ENCODE measurements at places on chromosomes 1 and 21.

- no peak for DNase-seq
Observed at GRCh38 chr1:153367090-153367489, 8.3 kb downstream of the S100A12 start.

- DNase-seq: no peak
Observed at GRCh38 chr1:198841477-198841876, 202.6 kb downstream of the PTPRC start.

GRCh38 chr1:239368436-239369109, 17.8 kb upstream of the CHRM3 start:
- DNase-seq: no peak

GRCh38 chr1:16498573-16499413, 15.3 kb downstream of the RNU1-1 start:
- peak; percentile 94 for DNase-seq

DNA sequence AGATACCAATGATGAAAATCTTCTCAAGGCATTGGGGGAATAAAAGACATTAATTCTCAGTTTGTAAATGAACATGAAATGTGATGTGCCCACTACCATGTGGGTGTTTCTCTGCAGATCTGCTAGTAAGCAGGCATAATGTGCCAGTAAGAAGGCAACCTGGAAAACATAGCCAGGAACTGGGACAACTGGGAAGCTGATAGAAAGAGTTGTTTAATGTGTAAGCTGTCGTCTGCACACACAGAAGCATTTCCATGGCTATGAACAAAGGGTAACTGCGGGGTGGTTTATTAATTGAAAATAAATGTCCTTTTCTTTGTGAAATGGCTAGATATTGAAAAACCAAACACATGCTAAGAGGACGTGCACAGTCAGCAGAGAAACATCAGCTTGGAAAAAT, 52.0 kb downstream of the ZC3H11B start:
- no peak for DNase-seq

- peak; percentile 30 for DNase-seq
Observed at GRCh38 chr1:112359961-112360767, 35.9 kb upstream of the CTTNBP2NL start.

DNA sequence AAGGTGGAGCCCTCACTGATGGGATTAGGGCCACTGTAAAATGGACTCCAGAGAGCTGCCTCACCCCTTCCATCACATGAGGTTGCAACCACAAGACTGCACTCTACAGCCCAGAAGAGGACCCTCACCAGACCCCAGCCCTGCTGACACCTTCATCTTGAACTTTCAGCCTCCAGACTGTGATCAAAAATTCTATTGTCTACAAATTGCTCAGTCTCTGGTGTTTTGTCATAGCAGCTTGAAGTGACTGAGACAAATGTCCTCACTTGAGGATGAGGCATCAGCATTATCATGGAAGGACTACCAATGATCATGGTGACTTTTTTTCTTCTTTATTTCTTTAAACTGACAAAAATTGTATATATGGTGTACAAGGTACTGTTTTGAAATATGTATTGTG, 26.7 kb upstream of the TRIM17 start:
- no peak for DNase-seq

GRCh38 chr1:178954937-178955336, 70.8 kb upstream of the FAM20B start:
- DNase-seq: no peak

DNA sequence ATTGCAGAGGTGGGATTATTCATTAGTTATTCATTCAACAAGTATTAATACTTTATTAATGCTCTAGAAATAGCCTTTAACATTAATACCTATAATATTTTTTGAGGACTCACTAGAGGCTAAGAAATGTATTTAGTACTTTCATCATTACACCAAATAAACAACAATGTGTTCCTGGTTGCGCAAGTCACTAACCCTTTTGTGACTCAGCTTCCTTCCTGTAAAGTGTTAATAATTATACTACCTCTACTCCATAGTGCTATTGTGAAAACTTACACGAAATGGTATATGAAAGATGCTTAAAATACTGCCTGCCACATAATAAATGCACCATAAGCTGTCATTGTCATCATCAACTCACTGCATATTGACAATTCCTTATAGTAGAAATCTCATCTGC, 431.0 kb downstream of the DPYD start:
- DNase-seq: no peak

DNA sequence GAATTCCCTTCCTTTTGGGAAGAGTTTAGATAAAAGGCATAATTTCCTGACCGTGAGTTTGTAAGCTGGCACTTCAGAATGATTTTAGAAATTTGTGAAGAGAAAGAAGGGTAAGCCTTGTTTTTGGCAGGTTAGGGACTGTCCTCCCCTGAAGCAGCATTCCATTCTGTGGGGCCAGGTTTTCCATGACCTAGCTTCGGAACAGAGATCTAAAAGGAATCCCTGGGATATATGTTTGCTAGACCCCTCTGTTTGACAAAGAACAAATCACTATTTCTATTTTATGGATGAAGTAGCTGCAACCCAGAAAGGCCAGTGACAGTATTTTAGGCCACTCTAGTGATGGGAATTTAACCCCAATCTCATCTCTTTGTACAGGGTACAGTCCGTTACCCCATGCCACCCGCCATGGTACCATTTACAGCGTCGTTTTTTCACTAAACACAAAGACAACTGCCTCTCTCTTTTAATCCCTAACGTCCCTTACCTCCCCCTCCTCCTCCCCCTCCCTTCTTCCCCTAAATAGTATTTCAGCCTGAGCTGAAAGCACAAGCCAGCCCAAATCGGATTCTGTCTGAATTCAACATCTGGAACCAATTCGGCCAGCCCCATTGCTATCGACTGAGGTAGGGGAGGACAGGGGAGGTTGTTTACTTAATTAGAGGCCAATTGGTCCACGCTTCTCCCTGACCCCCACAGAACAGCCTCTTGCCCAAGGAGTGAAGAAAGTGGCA, 23.4 kb upstream of the IKBKE start:
- no peak for DNase-seq

DNA sequence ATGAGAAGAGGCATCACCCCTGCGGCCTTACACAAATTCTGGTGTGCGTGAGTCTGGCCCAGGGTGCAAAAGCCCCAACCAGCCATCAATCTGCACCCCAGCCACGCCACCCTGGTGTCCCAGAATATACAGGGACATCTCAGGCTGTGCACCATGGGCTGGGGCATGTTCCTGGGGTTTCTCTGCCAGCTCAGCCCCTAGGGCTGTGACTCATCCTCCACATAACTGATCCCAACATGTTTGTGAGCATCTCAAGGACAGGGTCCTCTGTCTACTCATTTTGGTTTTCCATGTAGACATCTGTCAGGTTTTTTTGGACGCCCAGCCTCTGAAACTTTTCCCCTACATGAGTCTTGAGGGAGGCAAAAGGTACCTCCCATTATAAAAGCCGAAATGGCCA, 511 bp downstream of the ZNF683 start:
- no peak for DNase-seq

GRCh38 chr1:214318356-214318755, 37.4 kb downstream of the SMYD2 start:
- no peak for DNase-seq

GRCh38 chr1:212157252-212157651, 121.7 kb downstream of the DTL start:
- no peak for DNase-seq

GRCh38 chr1:168920456-168921094, 185.9 kb upstream of the ATP1B1 start:
- DNase-seq: peak; percentile 94

DNA sequence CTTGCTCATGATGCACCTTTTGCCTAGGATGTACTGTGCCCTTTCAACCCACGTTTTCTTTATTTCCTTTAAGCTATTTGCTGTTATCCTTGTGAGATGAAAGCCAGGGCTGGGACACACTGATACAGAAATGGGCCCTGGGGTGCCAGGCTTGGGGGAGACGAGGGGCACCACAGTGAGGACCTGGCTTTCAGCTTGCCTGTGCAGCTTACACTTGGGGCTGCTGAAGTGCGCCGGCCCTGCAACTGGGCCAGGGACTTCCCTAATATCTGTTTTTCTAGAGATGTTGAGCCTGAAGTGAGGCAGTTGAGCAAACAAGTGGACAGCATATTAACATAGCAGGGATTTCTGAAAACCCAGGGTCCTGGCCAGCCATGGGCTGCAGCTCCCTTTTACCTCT, 42.5 kb upstream of the SLC19A1 start:
- no peak for DNase-seq

DNA sequence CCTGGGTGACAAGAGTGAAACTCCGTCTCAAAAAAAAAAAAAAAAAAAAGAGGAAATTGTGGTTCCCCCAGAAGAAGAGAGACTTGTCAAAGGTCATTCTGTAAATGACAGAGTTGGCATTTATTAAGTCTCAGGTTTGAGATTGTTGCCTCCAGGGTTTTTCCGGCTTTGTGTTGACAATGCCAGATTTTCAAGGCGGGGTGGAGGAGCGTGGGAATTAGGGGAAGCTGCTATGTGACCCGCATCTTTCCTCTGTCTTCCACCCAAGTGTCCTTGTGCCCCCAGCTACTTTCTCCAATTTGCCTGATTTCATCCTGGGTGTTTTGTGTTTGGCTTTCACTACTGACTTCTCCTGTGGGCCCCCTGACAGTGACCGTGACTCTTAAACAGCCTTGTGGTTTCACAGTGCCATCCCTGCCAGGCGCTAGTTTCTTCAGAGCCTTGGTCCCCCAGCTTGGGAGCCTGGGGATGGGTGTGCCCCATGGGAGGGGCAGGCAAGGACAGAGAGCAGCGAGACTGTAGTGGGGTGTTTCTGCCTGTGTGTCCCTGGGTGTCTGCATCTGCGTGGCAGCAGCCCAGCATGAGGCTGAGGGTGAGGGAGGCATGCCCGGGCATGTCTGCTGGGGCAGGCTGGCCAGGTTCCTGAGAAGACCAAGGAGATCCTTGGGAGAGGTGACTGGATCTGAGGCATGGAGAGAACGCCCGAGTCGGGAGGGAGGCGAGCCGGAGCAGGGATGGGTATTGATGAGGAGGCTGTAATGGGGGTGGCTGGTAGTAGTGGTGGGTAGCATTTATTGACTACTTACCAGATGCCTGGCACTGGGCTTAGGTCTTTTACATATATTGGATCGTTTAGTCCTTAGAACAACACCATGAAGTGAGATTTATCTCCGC, 46.3 kb downstream of the IER5 start:
- no peak for DNase-seq

- no peak for DNase-seq
Observed at GRCh38 chr1:15314328-15315281, 67.6 kb downstream of the FHAD1 start.

DNA sequence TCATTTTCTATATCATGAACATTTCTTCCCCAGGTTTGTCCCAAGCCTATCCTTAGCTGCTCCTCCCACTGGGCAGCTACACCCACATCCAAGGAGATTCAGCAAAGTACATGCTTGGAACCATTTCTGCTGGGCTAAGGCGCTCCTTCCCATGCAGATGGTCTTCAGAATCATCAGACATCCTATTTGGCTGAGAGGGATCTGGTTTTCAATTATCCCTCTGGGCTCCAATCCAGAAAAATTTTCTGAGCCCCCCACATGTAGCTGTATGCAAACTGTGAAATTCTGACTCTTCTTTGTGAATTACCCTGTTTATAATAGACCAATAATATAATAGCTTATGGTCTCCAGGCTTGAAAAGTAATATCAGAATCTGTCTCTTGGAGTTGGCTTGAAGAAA, 99.2 kb downstream of the LAMC2 start:
- DNase-seq: no peak

DNA sequence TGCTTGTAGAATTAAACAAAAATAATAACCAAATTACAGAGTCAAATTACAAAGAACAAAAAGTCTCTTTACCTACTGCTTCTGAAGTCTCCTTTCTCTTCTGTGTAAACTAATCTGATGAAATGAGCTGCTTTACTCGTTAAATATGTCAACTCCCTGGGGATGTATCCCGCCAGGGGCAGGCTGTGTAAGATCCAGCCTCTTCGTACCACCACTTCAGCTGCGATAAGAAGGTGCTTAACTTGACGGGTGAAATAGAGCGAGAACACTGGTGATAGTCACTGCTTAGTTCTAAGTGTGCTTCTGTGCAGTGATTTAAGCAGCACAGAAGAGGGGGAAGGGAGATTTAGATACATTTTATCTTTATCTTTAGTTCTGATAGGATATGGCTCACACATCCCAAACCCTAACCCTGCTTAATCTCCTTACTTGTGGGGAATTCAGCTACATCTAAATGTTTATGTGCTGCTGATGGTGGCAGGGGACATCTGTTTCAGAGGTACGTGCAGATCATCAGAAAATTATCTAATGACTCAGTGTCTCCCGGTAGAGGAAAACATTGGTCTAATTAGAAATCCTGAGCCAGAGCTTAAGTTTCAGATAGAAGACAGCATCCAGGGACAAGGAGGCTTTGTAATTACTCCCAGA, 46.0 kb downstream of the RHOU start:
- peak; percentile 70 for DNase-seq

DNA sequence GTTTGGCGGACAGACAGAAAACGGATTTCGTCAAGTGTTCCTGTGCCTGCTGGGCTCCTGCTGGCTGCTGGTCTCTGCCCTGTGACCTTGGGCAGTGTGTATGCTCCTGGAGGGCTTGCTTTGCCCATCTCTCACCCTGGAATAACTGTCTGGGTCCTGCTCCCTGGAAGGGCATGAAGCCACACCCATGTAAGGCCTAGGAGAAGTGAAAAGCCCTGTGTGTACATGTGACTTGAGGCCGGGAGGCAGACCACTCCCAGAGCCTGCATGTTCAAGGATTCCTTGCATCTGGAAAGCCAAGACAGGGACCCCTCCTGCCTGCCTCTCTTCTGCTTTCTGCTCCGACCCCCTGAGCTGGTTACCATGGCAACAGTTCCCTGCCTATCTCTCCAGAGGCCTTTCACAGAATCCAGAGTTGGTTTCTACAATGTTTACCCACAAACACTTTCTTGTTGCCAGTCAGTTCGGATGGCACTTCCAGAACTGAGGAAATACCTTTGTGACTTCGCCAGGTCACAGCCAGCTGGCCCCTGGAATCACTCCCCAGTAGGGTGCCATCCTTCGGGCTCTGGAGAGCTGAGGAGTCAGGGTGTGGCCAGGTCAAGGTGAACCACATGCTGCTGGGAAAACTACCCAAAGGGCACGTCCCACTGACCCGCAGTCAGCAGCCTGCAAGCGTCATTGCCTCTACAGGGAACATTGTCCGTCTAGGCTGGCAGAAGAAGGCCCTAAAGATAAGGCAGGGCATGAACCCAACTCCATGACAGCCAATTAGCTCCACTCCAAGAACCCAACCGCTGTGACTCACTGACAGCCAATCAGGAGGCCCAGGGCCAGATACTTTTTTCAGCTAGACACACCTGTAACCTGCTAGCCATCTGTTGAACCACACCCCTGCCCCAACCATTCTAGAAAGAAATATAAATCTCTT, 14.7 kb upstream of the GPR37L1 start:
- DNase-seq: no peak

DNA sequence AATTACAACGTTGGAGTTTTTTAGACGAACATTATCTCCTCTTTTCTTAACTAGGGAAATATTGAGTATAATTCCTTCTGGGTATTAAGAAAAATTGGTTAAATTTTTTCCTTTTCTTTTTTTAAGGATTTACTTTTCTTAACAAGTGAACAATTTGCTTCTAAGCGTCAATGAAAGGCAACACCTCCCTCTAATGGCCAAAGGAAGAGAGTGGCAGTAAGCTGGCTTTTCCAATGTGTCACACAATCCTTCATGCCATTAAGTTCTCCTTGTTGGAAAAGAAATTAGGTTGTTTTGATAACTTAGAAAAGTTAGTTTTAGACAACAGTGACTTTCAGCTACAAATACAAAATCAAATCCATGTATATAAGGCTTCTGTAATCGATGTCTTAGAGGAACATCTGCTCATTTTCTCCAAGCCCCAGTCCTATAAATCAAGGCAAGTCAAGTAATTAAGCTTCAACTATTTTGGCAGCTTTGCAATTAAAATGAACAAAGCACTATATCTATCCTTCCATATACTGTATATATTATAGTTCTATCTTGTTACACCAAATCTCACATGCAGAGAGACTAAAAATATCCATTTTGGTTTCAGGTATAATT, 62.8 kb downstream of the EDEM3 start:
- DNase-seq: peak; percentile 22
